Placental epithelial cell (primary cell): ENCODE measurements at places on chromosomes 16 and 17. TPM values are rescaled to one million over a fixed set of nuclear protein-coding genes. Genes with fewer than 3 reads are reported as not detected.

Gene NPIPA8
- 0.79 TPM in 1 of 2 replicates, not detected in the other for total RNA-seq

Gene CETP
- total RNA-seq = not detected in 2 replicates

Gene DPEP3
- total RNA-seq = not detected in 2 replicates

Gene LITAFD
- total RNA-seq = not detected in 2 replicates

Gene CLEC10A
- total RNA-seq = not detected in 2 replicates

Gene VTN
- under 0.01 and 0.54 TPM in 2 replicates for total RNA-seq

Gene SOX8
- 0.22 and 0.39 TPM in 2 replicates for total RNA-seq

Gene RECQL5
- 33.6 and 50.6 TPM in 2 replicates for total RNA-seq

Gene CLDN7
- total RNA-seq = 3.9 and 15.2 TPM in 2 replicates

Gene TMED6
- total RNA-seq = 1.2 TPM in 1 of 2 replicates, not detected in the other

Gene SLC6A2
- under 0.01 TPM in 1 of 2 replicates, not detected in the other for total RNA-seq

Gene GGT6
- not detected in 2 replicates for total RNA-seq

Gene TMIGD1
- not detected in 2 replicates for total RNA-seq

Gene NGFR
- total RNA-seq = not detected in 2 replicates

Gene P4HB
- total RNA-seq = 1,203 and 2,037 TPM in 2 replicates

Gene RPL26
- 2,133 and 2,482 TPM in 2 replicates for total RNA-seq

Gene PRSS22
- 3.9 and 4.7 TPM in 2 replicates for total RNA-seq

Gene TMEM106A
- total RNA-seq = 4.3 and 10.6 TPM in 2 replicates

Gene ZFP3
- 3.1 and 4.4 TPM in 2 replicates for total RNA-seq

Gene KCNH6
- not detected in 2 replicates for total RNA-seq

Gene CRHR1
- not detected in 2 replicates for total RNA-seq

Gene CHMP6
- 17.6 and 24.7 TPM in 2 replicates for total RNA-seq

Gene ITGB3
- 1.2 and 3.7 TPM in 2 replicates for total RNA-seq

Gene PYY
- not detected in 2 replicates for total RNA-seq

Gene AMFR
- 212 and 216 TPM in 2 replicates for total RNA-seq

Gene SULT1A4
- 1.2 TPM in 1 of 2 replicates, not detected in the other for total RNA-seq

Gene CCDC154
- total RNA-seq = 0.33 and 0.39 TPM in 2 replicates

Gene LRRC46
- not detected in 2 replicates for total RNA-seq

Gene SHISA6
- total RNA-seq = not detected in 2 replicates

Gene CACNA1G
- total RNA-seq = under 0.01 TPM in 1 of 2 replicates, not detected in the other

Gene UBB
- total RNA-seq = 949 and 1,225 TPM in 2 replicates

Gene CCL1
- total RNA-seq = not detected in 2 replicates

Gene CHST5
- not detected in 2 replicates for total RNA-seq

Gene TVP23C
- total RNA-seq = 18.3 and 18.8 TPM in 2 replicates

Gene SLC16A11
- total RNA-seq = 0.22 and 5.5 TPM in 2 replicates

Gene RNF135
- total RNA-seq = 8.2 and 8.6 TPM in 2 replicates
